ENCODE measurements at places on chromosomes 3 and 15.

DNA sequence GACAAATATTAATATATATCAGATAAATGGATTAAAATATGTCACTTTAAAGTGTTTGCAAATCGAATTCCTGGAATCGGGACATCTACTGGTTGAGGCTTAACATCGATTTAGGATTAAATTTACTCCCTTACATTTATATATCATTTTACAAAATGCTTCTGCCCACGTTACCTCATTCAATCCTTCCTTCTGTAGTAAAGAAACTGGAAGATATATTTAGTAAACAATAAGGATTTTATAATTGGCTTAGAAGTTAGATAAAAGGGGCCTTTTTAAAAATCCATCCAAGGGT, 1.3 kb downstream of the CLPX start:
- DNase-seq, result no peak

DNA sequence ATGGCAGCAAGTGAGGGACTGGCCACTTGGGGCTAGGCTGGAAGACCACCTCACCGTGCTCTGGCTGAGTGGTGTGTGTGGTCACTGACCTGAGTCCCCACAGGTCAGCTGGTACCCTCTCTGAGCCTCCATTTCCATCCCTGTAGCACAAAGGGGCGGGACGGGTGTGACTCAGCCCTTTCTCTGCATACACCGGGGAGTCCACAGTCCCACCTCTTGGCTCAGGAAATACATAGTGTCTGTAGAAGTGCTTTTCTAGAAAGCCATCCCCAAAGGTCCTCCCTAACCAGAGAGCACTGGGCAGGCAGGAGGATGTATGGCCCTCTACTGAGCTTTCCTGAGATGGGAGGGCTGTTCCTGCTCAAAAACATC, 27.2 kb downstream of the WNT7A start:
- DNase-seq, result no peak

DNA sequence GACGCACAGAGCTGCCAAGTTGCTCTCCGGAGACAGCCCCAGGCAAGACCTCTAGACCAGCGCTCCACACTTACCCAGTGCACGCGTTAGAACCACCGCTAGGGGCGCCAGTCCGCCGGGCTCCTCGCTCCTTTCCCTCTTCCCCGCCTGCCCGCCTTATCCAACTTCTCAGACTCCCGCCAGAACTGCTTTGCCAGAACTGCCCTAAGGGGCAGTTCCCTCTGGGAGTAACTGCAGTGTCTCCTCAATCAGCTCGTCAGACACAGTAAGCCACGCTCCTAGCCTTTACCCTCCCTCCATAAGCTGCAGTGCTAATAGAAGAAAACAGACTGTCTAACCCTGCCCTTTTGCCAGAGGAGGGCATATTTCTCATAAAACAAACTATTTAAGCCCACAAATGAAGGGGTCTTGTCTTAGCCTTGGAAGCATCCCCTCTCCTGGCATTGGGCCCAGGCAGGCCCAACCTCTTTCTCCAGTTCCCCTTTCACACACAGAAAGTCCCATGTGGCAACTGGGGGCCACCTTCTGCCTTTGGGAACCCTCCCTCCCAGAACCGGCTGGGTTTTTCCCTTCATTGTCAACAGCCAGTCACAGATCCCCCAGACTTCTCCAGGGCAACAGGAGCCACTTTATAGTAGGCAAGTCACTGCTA, 3.7 kb downstream of the BMF start:
- DNase-seq, result peak; percentile 51

- no peak for DNase-seq
Measured at GRCh38 chr3:11034309-11034985, 41.9 kb downstream of the SLC6A1 start.

GRCh38 chr3:126380011-126380768, 14.5 kb upstream of the CFAP100 start:
- DNase-seq, result no peak

DNA sequence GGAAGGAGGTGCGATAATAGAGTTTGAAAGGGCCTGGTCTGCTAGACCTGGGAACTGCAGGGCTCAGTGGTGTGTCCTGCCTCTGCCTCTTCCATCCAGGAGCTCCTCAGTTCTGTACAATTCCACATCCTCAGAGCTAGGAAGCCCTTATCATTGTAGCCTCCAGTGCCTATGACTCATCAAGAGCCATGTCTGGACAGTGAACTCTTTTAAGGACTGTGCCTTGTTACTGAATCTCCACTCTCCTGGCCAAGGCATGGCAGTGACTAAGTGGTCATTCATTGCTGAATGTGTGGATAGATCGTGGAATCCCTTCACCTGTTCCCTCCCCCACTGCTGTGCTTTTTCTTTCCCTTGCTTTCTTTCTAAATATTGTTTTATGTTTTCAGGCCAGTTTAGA, 2.9 kb downstream of the TIMP4 start:
- no peak for DNase-seq

DNA sequence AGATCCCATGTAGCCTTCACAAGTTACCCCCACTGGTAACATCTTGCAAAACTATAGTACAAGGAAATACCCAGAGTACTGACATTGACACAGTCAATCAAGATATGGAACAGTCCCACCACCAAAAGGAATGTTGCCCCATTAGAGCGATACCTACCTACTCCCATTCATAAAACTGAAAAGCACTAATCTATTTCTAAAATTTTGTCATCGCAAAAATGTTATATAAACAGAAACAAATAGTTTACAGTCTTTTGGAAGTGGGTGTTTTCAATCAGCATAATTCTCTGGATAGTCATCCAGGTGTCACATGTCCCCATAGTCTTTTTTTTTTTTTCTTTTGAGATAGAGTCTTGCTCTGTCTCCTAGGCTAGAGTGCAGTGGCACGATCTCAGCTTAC, 156.9 kb upstream of the AGTR1 start:
- DNase-seq, result no peak

DNA sequence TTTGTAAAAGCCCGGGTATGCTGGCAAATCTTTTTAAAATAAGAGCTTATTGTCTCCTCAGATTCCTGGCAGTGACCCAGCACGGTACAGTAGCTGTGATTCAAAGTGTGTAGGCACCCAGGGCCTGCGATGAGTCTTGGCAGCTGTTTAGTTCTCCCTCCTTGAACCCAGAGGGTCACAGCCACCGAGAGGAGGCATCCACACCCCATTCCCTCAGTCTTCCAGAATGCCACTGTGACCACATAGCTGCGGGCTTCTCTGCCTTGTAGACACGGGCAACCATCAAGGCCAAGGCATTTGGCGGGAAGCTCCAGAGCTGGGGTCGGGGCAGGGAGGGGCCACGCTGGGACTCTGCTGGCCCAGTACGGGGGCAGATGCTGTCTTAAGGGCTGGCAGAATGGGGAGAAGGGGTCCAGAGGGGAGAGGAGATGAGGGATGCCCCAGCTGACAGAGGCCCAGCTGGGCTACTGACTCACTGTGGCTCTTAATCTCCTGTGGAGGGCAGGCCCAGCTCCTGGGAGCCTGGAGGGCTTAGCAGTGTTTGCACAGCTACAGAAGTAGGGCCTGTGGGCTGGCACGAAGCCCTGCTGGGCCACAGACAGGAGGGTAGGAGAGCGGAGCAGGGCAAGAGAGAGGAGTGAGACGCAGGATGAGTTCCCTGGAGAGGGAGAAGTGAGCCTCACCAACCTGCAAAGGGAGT, 68.8 kb upstream of the DLG1 start:
- no peak for DNase-seq

DNA sequence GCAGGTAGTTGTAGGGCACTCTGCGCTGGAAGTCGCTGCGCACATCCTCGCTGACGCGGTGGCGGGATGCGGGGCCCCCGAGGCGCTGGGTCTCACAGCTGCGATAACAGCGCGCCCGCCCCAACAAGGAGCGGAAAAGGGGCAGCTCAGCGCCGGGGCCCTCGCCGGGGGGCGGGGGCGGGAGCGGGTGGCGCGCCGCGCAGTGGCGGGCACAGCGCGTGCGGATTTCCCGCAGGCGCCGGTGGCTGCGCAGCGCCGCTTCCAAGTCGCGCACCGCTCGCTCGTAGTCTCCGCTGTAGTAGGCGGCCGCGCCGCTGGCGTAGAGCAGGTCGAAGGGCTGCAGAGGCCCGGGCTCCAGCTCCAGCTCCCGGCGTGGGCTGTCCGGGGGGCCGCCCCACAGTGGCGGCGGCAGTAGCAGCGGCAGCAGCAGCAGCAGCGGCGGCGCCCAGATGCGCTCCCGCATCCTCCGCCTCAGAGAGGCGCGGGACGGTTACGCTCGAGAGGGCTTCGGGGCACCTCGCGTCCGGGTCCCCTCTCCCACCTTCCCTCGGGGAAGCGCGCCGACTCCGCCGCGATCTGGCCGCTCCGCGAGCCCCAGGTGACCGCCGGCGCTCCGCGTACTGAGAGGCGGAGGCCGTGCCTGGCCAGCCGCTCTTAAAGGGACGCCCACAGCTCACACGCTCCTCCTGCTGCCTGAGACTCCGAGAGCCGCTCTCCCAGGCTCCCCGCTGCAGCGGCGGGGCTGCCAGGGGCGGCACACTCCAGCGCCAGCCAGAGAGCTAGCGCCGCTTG, at the start of gene P3H2:
P3H2 (minus strand) TSS at position 629 of the 792 bp plus-strand sequence; CDS start at position 463, 166 bp downstream.
- DNase-seq, result peak; percentile 22

- no peak for DNase-seq
Measured at GRCh38 chr3:23175341-23176083, 27.6 kb upstream of the UBE2E2 start.

DNA sequence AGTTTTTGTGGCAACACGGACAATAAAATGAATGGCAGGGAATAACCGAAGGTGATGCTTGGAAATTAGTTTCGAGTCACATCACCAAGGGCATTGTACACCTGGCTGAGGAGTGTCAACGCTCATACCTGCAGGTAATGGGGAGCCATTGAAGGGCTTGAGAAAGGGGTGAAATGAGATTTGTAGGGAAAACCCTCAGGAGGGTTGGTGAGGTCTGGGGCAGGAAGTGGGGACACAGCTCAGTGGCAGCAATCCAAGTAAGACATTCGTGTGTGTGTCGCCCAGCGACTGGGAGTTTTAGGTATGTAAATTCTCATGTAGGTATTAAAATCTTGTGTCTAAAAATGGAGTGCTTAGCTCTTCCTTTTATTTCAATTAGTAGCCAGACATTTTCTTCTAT, 14.3 kb downstream of the PARP14 start:
- no peak for DNase-seq

DNA sequence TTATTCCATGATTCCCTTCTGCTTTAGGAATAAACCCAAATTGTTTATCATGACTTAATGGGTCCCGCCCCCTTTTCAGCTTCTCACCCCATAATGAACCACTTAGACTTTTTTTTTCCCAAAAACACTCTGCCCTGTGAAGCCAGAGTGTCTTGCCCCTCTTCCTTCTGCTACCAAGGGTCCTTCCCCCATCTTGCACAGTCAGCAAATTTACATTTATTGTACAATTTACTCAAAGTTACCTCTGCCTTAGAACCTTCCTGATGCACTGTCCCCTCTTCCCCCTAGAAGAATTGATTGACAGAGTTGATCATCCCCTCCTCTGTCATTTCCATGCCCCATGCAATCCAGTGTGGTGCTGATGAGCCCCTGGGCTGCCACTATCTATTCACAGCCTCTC, 101.5 kb upstream of the PPP2R3A start:
- no peak for DNase-seq

DNA sequence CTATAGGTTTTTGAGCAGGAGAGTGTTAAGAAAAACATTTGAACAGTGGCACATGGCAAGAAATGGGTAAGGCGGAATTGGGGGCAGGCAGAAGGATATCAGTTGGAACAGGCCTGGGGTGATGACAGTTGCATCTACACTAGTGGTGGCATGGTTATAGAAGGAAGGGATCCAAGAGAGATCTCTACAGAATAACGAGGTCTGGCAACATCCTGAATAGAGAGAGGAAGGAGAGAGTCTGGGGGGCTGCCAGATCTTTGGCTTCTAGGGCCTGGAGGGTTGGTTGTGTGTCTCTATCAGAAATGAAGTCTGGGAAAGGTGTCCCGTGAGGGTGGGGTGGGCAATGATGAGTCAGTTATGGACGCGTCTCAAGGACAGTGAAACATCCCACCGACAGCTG, 26.3 kb downstream of the FSTL1 start:
- DNase-seq, result no peak

DNA sequence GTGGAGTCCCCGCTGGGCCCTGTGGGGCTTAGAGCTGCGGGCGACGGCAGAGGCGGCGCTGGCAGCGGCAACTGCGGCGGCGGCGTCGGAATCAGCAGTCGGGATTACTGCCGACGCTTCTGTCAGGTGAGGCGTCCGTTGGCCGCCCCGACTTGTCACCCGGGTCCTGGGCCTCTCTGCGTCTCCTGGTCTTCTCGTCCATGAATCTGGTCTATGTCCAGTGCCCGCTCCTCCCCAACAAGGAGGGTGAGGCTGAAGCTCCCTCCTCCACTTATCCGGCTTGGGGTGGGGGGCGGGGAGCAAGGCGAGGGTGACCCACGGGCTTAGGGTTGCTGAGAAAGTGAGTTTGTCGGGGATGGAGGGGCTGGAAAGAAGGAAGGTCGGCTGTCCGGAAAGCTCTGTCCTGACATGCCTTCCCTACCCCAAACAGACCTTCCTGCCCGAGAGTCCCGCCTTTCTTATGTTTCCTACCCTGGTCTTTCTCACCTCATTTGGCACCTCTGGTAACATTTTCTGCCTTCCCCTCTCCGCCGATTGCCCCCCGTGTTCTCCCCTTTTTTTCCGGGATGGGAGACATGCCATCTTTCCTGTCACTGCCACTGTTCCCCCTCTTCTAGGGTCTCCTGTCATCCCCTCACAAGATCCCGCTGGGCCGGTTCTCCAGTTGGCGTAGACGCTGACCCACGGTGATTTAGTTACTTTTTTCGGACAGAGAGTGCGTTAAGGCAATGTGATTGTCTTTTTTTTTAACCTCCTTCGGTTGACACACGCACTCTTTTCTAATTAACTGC, 520 bp downstream of the ZNF654 start:
- no peak for DNase-seq

DNA sequence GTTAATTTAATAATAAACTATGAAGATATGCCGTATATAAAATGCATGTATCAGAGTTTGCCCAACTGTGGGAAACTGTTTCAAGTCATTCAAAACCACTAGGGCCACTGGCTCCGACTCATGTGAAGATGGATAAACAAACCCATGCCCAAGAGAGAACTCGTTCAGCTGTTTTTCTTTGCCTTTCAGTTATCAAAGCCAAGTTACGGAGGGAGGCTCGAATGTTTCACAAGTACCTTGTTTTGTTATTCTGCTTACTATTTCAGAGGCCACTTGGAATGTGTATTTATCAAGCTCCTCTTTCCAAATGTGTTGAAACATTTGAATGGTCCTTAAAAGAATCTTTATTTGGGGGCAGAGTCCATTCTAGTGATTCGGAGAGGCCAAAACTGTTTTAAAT, 82.1 kb downstream of the DUT start:
- no peak for DNase-seq

- DNase-seq, result no peak
Measured at GRCh38 chr15:29400701-29401100, 131.1 kb upstream of the NSMCE3 start.

DNA sequence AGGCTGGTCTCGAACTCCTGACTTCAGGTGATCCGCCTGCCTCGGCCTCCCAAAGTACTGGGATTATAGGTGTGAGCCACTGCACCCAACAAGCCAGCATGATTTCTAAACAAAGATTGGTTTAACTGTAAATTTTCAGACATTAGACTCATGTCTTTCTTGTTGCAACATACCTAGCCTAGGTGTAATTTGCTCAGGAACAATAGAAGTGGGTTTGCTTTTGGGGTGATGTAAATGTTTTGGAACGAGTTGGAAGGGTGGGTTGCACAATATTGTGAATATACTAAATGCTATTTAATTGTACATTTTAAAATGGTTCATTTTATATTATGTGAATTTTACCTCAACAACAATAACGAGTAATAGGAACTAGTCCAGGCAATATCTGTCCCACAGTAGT, 7.1 kb downstream of the CCR4 start:
- DNase-seq, result no peak
